ENCODE measurements at places on chromosomes 4 and X. TPM values are rescaled to one million over a fixed set of nuclear protein-coding genes. Genes with fewer than 3 reads are reported as not detected.

DNA sequence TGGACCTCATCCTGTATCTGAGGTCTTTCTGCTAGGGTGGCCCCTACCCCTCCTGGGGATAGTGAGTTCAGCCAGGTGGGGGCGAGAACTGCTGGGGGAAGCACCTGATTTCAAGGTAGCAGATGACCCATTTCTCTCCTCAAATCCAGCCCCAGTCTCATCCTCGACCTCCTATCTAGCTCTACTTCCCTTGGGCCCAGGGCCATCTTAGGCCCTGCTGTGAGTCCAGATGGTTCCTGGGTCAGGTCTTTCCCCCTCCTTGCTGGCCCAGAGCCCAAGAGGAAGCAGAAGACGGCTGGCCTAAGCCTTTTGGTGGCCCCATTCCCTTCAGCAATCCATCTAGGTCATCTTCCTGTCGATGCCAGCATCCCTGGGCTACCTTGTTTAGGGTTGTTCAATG is 3.3 kb downstream of the CDK16 start:
- no peak for DNase-seq

DNA sequence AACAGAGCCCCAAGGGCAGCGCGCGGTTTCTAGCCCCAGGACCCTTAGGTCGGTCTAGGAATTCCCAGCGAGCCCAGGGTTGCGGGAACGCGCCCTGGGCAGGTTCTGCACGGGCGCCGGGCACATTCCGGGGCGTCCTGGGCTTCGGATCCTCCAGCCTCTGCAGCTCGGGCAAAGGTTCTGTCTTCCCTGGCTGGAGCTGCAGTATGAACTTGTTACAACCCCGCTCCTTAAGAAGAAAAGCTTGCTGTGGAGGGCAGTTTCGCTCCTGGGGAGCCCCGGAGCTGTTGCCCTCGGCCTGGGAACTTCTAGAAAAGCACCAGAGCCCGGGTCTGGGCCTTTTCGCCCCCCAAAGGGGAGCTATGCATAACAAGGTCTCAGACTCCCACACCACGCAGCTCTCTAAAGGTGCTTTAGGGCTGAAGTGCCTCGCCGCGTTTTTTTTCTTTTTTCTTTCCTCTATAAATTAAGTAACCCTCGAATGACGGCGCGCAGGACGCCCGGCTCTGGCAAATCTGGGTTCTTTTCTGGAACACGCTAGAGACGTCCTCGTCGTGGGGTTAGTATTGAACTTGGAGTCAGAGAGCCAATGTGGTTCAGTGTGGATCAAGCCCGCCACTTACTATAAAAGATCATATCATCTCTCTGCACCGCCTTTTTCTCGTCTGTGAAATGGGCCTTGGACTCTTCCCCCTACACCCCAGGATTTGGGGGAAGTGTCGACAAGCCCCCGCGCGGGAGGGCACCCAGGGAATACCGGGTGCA is 5.7 kb downstream of the MSX1 start:
- DNase-seq = no peak

GRCh38 chr4:87180767-87181166 is 39.7 kb downstream of the KLHL8 start:
- DNase-seq = no peak

GRCh38 chrX:53383376-53384076 is 38.9 kb downstream of the SMC1A start:
- DNase-seq = no peak

DNA sequence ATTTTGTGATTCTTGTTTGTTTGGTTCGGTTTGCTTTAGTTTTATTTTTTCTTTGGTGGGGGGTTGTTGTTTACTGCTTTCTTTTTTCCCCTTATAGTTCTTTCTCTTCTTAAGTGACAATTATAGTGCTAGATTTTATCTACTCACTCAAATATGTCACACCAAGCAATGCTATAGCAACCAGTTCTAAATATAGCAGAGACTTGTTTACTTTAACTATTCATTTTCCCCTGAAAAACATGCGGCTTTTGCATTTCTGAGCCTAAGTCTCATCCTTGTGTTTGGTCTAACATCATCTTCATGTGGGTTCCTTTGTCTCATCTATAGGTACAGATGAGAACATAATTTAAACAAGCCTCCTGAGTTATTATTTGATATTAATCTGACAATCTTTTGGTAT is 676.6 kb downstream of the FAT4 start:
- DNase-seq = no peak

GRCh38 chrX:153984351-153985178 is 12.0 kb downstream of the TMEM187 start:
- peak; percentile 70 for DNase-seq

CT45A8 gene
- not detected for total RNA-seq

GDPD2 gene
- total RNA-seq = not detected

DNA sequence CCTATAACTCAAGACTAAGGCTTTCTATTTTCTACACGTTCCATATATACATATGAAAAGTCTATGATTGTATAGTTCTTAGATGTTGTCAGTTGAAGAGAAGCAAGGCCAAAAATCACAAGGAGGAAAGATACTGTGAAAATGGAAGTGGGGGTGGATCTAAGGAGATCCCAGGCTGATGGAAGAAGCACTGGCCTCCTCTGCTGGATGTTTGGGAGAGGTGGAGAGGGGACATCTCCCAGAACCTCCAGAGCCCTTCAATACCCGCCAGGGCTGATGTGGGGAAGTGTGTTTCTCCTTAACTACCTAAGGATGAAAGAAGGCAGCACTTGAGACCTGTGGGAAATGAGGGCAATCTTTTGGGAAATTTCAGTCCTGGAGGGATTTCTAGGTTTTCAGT is 67.4 kb downstream of the RASGEF1B start:
- DNase-seq = no peak

GRCh38 chr4:145552181-145552822 is 66.9 kb upstream of the MMAA start:
- no peak for DNase-seq

- DNase-seq = no peak
Observed at GRCh38 chr4:36549252-36549651, 267.8 kb downstream of the DTHD1 start.

GRCh38 chr4:106690487-106690886 is 321.9 kb upstream of the GIMD1 start:
- DNase-seq = no peak

SLC38A5 gene
- total RNA-seq = 156 TPM

DNA sequence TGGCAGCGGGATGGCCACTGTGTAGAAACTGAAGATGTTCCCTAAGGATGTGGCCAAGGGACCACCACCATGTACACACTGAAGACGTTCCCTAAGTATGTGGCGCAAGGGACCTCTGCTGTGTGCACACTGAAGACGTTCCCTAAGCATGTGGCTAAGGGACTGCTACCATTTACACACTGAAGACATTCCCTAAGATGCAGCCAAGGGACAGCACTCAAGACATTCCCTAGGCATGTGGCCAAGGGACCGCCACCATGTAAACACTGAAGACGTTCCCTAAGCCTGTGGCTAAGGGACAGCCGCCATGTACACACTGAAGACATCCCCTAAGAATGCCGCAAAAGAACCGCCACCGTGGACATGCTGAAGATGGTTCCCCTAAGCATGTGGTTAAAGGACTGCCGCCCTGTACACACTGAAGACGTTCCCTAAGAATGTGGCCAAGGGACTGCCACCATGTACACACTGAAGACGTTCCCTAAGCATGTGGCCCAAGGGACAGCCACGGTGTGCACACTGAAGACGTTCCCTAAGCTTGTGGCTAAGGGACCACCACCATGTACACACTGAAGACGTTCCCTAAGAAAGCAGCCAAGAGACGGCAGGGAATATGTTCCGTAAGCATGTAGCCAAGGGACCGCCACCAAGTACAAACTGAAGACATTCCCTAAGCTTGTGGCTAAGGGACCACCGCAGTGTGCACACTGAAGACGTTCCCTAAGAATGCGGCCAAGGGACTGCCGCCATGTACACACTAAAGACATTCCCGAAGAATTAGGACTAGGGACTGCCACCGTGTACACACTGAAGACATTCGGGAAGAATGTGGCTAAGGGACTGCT is 43.3 kb downstream of the DHRSX start:
- no peak for DNase-seq

ABCG2 gene
- total RNA-seq = 0.78 TPM

- no peak for DNase-seq
Observed at GRCh38 chr4:30258949-30259348, 461.2 kb upstream of the PCDH7 start.

- DNase-seq = no peak
Observed at GRCh38 chr4:169092889-169093522, 83.0 kb upstream of the CBR4 start.

DNA sequence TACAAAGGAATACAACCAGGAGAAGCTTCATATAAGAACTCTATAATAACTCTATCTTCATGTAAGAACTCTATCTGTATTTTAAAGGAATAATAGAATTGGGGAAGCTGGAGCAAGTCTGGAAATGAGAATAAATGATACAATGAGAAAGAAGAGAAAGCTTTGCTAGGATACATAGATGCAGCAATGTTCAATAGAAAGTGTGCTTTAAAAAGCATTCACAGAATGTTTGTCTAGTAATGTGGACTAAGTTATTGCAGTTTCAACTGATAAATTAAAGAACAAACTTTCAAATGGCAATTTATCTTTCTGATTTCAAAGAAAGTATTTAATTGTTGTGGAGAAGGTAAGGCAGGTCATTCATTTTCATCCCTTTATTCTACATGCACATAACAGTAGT is 104.9 kb downstream of the TTC29 start:
- no peak for DNase-seq

GRCh38 chrX:153726286-153727122 is 1.8 kb downstream of the ABCD1 start:
- peak; percentile 46 for DNase-seq

ASMT gene
- 0.54 TPM for total RNA-seq

Data from activated naive CD8-positive, alpha-beta T cell treated with anti-CD3 and anti-CD28 coated beads for 36 hours (primary cell).